ENCODE measurements at places on chromosomes 16 and 17.

GRCh38 chr17:76385892-76386786, 1.7 kb downstream of the SPHK1 start:
- H3K4me1 ChIP-seq, result peaks cover 25% of the 10 kb centered on the region
- no peaks in the 10 kb centered on the region for H3K36me3 ChIP-seq
- H3K27me3 ChIP-seq, result no peaks in the 10 kb centered on the region

DNA sequence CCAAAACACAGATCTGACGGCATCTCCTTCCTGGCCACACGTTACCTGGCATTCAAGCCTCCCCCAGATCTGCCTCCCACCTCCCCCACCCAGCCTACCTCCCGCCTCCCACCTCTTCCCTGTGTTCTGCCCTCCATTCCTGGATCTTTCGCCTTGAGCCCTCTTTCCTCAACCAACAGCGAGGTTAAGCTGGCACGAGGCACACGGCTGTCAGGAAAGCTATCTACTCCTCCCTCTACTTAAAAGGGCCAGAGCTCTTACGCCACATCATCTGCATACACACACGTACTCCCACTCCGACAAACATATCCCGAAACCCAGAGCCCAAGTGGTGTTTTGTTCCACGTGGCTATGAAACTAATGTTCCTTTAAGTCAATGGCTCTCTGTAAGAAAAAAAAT, 18.0 kb downstream of the WDR45B start:
- H3K36me3 ChIP-seq, result peaks cover 4% of the 10 kb centered on the region
- no peaks in the 10 kb centered on the region for H3K27me3 ChIP-seq
- no peak overlapping the region for H3K27ac ChIP-seq
- DNase-seq, result no peak

GRCh38 chr16:67719778-67720144, 645 bp upstream of the GFOD2 start:
- no peaks in the 10 kb centered on the region for H3K4me1 ChIP-seq
- DNase-seq, result no peak
- H3K27me3 ChIP-seq, result no peaks in the 10 kb centered on the region
- H3K27ac ChIP-seq, result peak overlapping the region; percentile 97

GRCh38 chr16:47144559-47144877, 773 bp upstream of the NETO2 start:
- no peaks in the 10 kb centered on the region for H3K27me3 ChIP-seq
- H3K36me3 ChIP-seq, result no peaks in the 10 kb centered on the region
- no peak overlapping the region for H3K27ac ChIP-seq
- H3K4me1 ChIP-seq, result peaks cover 8% of the 10 kb centered on the region
- no peak for DNase-seq
